ENCODE measurements at places on chromosomes 2 and 18.

DNA sequence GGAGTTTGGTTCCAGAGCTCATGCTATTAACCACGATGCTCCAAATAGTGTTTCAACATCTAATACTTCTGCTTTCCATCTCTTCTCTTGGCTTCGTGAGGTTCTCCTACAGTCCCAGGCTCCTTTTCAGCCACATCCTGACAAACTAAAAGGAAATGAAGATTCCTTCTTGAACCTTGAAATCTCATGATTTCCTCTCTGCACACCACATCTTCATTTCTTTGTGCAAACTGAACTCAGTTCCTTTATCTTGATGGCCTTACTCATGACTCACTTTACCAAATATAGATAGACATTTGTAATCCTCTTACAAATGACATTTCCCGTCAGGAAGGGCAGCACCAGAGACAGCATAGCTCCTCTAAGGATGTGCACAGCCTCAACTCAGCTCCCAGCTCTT, 50.0 kb upstream of the ITGA4 start:
- DNase-seq, result peak; percentile 10

- no peak for DNase-seq
These were observed 114.3 kb downstream of the CELF4 start for GRCh38 chr18:37451239-37451825.

DNA sequence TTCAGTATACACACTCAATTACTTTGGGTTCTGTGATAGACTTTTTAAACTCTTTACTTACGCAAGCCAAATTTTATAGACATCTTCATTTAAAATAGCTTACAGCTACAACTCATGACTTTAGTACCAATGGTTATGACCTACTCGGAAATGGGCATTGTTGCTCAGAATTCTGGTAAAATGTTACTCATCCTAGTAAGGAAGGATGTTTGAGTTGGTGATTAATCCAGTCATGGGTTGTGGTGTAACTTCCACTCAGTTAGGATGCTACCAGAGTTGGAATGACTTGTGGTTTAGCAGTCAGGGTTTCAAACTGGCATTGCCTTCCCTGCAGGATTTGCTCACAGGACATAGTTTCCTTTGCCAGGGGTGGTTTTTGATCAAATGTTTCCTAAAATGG, 7.4 kb upstream of the NPC1 start:
- DNase-seq, result peak; percentile 82

GRCh38 chr18:77098538-77099174, 33.9 kb downstream of the MBP start:
- no peak for DNase-seq

GRCh38 chr2:28276076-28276618, 116.5 kb upstream of the FOSL2 start:
- peak; percentile 99 for DNase-seq

DNA sequence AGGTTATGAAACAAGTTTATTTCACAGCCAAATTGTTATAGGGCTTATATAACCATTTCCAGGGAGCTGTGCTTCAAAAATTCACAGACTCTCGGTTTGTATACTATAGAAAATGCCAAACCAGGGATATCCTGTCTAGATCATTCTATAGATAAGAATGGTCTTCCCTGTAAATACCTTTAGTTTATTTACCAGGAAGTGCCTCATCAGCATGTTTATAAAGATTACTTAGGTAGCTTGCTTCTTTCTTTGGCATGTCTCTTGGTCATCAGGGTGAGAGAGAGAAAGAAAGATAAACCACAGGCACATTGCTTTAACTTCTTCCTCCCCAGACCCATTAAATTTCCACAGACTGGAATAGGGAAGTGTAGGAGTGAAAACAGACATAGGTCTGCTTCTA, 439.4 kb downstream of the SPAG16 start:
- no peak for DNase-seq

GRCh38 chr2:186751790-186752189, 57.9 kb downstream of the FAM171B start:
- peak; percentile 13 for DNase-seq

DNA sequence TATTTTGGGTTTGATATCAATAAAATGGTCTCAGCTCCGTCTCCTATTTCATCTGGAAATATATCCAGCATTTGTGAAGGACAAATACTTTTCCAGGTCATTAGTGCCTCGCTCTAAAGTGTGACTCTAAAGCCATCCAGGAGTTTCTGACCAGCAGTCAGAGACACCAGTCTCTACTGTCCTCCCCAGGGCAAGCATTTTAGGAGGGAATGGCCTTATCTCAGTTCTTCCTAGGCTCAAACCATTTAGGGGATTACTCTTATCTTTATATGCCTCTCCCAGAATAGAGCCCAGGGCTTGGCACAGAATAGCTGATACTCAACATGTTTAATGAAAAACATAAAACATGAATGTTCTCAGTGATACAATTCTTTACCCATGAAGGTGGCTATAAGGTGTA, 187.6 kb downstream of the NAPG start:
- no peak for DNase-seq

DNA sequence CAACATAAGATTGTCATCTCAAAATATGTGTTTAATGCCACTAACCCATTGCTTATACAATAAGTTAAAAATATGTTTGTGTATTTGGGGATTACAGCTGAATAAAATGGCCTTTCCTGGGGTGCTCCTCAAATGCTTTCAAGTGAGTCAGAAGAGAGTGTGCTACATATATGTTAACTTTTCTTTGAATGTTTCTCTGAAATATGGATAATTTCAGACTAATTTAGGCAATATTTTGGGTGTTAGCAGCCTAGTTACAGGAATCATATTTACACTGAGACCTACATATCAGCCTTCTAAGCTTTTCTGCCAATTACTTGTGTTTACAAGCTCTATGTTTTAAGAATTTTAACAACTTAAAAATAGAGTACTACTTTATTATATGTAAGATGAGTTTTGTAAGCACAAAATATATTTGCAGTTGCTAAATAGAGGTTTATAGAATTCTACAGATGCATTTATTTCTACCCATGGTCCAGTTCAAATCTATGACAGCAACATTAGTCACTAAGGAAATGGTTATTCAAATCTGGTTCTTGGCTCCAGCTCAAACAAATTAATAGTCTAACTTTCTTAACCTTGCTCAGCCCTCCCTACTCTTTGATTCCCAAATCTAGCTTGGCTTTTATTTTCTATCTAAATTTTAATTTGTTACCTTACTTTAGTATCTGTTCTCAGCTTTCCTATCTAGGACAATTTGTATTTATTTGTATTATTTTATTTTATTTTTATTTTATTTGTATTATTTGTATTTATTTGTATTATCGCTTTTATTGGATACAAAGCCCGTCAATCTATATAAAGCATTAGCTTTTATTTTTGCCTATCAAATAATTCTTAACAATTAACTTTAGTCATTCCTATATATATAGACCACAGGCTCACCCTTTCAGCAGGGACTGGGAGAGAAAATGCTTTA, 48.9 kb downstream of the FSIP2 start:
- DNase-seq, result peak; percentile 15

GRCh38 chr18:64966667-64967066, 784.1 kb upstream of the CDH7 start:
- DNase-seq, result no peak

DNA sequence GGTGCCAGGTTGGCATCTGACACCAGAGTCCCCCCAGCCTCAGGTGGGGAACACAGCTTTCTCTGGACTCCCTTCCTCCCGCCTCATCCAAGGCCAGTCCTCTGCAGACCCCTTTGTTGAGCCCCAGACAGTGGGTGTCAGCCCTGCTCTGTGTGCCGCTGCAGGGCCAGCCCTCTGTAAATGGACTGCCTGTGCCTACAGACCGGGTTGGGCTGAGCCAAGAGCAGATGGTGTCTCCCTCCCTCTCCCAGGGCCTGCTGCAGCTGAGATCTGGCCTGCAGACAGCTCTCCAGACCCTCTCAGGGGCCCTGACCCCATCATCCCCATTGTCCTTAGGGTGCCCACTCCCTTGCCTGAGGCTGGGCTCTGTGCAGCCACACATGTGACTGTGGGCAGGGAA, 160.8 kb downstream of the KLHL29 start:
- no peak for DNase-seq

DNA sequence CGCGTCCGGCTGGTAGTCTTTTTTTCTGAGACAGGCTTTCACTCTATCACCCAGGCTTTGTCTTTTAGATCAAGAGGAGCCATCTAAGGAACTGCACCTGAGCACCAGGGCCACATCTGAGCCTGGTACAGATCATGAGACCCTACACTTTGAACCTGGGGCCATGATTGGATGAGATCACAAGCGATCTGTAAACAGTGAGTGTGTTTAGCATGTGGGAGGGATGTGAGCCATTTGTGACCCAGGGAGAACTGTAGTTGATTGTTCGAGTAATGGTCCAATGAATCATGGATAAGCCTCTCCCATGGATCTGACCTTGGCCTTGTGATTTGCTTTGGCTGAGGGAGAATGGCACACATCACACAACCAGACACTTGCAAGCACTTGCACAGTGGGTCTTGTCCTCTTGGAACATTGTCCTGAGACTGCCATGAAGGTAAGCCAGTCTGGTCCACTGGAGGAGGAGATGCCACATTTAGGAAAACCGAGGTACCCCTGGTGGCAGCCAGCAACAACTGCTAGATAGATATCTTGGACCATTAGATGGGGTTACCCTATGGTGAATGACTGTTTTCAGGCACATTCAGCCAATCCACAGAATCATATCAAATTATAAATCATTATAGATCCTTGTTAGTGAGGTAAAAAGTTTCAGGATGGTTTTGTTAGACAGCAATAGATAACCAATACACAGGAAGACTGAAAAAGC, 19.5 kb upstream of the DTNB start:
- no peak for DNase-seq

DNA sequence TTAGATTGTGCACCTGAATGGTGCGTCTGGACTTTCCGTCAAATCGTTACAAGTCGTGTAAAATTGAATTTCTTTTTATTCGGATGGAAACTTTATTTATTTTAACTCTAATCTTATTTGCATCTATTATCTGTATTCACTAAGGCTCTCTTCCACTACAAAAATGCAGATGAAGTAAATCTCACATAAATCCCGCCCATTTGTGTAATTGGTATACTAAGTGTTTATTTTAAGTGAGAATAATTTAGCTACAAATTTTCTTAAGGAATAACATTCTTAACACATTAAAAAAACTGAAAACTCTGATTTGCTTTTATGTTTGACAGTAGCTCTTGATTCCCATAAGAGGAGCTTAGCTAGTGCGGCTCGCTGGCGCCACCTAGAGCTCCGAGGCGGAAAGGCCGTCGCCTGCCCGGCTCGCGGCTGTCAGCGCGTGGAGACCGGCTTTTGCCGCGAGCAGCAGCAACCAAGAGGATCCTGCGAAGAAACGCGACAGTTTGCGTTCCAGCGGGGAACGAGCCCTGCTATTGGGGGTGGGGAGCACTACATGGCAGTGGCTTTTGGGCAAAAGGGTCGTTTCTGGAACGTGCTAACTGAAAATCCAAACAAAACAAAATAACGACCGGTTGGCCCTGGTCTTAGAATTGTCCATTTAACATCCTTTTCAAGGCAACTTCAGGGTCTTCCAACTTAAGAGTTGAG, 6.7 kb downstream of the SP9 start:
- peak; percentile 81 for DNase-seq

DNA sequence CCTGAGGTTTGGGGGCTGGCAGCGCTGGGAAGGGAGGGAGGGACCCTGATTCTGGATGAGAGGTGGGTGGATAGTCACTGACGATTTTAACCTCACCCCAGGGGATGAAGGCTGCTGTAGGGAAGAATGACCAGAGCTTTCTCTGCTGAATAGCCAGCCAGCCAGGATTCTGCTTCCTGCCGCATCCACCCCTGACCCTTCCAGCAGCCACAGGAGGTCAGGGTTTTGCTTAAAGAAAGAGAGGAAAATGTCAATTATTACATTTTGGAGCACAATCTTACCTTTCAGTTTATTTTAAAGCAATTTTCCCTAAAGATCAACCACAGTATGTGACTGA, 217.7 kb downstream of the GBX2 start:
- no peak for DNase-seq
